ENCODE measurements at places on chromosomes 7 and 10.

- no peak for DNase-seq
Measured at GRCh38 chr10:129809841-129810240, 154.2 kb downstream of the EBF3 start.

- no peak for DNase-seq
Measured at GRCh38 chr10:94149702-94150101, 156.0 kb downstream of the PLCE1 start.

DNA sequence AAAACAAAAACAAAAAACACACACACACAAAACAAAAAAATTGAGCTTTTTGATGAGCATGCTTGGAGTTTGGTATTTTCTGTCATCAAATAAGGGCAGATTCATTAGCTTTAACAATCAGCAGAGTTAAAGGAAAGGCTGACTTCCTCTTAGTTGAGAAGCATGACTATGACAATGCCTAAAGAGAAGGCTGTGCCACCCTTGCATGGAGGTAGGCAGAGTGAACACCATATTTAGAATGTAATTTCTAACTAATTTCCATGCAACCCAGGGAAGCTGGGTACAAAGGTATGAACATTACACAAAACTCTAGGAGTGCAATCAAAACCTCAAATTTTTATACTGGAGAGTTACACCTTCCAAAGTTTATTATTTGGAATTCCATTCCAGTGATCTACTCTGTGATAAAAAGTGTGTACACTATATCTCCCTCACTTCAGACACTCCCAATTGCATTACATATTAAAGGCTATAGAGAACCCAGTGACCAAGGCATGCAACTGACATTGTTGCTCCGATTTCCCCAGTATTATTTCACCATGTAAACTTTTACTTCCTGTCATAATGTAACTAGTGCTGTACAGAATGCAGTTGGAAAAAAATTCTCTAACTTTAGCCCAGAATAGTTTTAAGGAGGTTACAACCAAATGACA, 9.4 kb upstream of the CYCS start:
- no peak for DNase-seq

- no peak for DNase-seq
Measured at GRCh38 chr10:69242040-69242851, 22.1 kb downstream of the HKDC1 start.

- DNase-seq: no peak
Measured at GRCh38 chr7:100397315-100398081, 24.2 kb downstream of the PILRA start.
